ENCODE measurements at places on chromosomes 5 and 9.
A peak's percentile ranks its signal among the peaks of the same experiment; 100 is the strongest.

- DNase-seq, result peak; percentile 91
Observed at GRCh38 chr5:142280066-142281007, 44.5 kb downstream of the SPRY4 start.

GRCh38 chr5:57267805-57268204 is 93.9 kb downstream of the GPBP1 start:
- no peak for DNase-seq

DNA sequence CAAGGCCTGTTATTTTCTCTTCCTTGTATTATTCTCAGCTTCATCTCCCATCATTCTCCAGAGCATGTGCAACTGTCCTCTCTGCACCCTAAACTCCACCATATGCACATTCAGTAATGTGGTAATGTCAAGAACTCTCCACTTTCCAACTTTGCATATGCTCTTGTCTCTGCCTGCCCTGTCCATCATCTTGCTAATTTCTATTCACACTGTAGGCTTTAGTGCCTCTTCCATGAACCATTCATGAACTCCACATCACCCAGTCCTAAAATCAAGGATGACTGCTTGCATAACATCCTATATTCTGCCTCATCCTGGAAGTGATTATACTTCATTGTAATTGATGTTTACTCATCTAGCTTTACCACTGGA is 354.8 kb downstream of the PDE4D start:
- no peak for DNase-seq

DNA sequence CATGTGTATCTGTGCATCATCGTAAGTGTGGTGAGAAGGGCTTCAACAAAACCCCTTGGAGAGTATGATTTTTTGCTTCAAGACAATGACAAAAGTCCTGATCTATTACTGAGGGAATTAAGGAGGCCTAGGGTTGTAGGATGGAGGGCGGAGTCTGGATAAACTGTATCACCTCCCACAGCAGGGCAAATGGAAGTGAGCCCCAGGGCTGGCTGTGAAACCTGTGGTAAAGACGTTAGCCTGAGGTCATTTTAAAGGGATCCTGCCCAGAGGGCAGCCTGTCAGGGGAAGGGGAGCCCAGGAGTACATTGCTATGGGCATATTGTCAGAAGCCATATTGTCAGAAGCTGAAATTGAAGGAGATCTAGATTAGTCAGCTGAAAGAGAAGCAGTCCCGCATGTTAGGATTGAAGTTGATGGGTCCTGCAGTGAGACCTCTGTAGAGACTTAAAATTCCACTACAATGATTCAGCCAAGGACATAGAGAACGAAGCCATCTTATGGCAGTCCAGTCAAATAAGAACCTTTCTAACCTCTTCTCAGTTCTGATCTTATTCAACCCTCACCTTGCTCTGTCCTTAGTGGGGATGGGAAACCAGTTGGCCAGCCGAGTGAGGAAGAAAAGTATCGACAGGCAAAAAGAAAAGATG is 26.9 kb downstream of the ADGRV1 start:
- no peak for DNase-seq

DNA sequence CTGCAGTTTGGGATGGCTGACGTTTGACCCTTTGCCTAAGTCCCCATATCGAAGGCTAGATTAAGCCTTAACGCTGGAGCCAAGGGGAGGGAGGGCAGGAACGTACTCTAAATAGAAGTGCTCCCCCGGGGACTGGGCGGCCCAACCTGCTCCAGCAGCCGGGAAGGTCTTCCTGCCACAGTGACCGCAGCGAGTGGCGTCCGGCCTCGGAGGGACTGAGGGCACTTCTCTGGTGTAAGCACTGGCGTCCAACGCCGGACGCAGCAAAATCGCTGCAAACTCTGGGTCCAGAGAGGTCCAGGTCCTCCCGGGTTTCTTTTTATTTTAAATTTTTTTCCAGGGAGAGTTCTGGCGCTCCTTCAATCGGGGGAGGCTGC is 505 bp upstream of the ACER2 start:
- peak; percentile 17 for DNase-seq

- peak; percentile 68 for DNase-seq
Observed at GRCh38 chr9:96874947-96875460, 20.7 kb upstream of the ZNF782 start.

GRCh38 chr5:139829471-139829870 is 33.9 kb downstream of the PSD2 start:
- DNase-seq, result no peak

DNA sequence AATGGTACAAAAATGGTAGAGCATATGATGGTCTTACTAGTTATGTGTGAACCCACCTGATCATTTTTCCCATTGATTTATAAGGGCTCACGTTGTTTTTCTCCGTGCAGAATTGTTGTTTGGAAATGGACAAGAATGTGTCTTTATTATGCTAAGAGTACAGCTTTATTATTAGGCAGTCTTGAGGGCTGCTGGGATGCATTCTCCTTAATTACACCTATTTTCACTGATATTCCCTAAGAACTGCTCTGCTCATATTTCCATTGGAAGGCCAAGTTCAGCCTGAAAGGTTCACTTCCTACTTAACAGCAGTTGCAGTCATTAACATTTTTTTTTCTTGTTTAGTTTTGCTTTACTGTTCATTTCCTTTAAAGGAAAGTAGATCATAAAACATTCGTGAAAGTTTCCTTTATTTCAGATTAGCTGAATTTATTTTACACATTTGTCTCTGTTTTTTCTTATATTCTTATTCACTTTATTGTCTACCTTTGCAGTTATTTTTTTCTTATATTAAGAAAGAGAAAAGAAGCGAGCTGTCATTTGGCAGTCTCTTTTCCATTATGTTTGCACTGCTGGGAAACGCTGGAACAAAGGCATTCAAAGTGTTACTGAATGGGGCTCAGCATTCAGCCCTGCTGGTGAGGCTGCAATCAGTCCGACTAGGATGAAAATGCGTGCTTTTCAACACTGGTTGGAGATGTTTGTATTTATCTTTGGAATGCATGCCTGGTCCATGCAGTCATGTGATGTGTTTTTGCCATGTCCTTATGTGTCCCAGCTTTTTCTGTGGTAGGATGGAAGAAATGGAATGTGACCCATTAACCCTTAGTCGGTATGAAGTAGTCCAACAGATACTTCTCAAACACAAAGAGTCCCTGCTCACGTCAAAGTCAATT is 602.7 kb upstream of the ZNF608 start:
- no peak for DNase-seq

GRCh38 chr5:105448271-105448670 is 1885.7 kb upstream of the NUDT12 start:
- DNase-seq, result no peak

DNA sequence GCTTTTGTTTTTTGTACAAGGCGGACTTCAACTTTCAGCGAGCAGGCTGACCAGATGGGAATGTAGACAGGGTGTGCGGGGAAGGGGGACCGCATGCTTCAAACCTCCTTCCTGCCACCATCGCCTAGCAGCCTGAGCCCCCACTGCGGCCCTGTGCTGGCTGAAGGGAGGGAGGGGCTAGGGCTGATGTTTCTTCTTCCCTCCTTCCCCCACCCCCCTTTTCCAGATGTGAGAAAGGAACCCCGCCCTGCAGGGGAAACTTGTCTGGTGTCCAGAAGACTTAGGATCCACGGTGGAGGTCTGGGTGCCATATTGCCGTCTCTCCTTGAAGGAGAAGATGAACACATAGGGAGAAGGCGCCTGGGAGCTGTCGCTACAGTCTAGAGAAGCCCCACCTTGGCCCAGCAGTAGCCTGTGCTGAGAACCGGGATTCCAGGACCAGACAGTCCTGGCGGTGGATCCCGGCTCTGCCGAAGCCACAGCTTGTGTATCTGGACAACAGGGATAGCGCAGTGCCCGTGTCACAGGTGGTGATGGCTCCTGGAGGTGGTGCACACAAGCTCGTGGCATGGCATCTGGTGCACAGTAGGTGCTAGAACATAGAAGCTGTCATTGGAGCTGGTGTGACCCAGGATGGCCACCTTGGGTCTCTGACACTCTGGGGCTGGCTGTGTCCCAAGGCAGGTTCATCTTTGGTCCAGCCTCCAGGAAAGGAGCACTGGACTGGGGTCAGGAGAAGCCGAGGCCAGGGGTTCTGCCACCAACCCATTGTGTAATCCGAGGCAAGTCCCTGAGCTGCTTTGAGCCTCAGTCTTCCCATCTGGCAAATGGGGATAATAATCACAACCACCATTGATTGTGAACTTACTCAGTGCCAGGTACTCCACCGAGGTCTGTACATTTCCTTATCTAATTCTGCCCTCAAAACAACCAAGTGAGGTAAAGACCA is 205.6 kb downstream of the C9orf50 start:
- no peak for DNase-seq

GRCh38 chr5:60577116-60577515 is 122.8 kb downstream of the DEPDC1B start:
- no peak for DNase-seq

- DNase-seq, result no peak
Observed at GRCh38 chr9:123871781-123872180, 58.1 kb downstream of the DENND1A start.

- no peak for DNase-seq
Observed at GRCh38 chr5:151110992-151111391, 30.2 kb upstream of the TNIP1 start.

DNA sequence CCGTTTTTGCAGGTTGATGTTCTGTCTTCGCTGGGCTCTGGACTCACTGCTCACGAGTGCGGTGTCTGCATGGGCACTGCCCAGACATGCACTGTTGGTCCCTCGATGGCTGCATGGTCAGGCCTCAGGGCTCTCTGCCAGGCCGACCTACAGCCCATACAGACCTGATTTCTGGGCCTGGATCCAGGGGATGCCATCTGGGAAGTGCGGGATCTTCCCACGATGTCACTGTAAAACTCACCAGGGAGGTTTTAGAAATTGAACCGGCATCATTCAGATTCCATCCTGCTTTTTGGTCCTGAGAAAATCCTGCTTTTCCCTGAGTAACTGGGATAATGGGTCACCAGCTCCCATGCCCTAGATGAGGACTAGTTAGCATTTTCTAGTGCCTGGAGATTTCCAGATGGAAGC is 9.1 kb downstream of the S1PR3 start:
- no peak for DNase-seq

DNA sequence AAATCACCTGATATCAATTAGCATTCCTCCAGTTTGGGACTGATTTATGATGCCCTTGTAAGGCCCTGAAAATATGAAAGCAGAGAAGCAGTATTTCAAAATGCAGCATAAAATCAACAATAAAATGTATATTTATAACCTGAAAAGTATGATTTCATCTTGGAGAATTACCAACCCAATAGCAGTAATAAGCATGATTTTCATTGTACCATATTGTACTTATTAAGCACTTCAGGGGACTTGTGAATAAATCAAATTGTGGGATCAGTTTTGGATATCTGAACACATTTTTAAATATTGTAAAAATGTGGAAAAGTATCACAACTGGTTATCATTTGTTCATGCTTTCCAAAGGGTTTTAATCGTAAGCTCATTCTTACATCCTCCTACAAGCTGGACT is 250.8 kb downstream of the DMRT2 start:
- no peak for DNase-seq

- no peak for DNase-seq
Observed at GRCh38 chr5:98130261-98131035, 643.0 kb upstream of the RGMB start.

- no peak for DNase-seq
Observed at GRCh38 chr9:106981396-106982287, 118.7 kb downstream of the ZNF462 start.

DNA sequence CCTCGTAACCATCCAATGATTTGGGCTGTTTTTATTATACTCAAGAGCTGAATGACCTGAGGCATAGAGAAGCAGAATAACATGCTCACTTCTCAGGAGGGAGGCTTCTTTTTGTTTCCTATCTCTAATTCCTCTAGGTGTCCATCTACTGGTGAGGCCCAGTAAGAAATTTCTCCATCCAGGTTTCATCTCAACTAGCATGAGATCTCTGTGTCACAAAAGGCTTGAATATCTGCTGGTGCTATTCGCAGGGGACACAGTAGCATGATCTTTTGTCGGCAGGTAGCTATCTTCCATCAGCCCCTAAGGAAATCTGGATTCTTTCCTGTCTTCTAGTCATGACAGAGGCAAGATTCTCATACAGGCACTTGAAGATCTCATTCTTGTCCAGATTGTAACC is 8.9 kb downstream of the IFNE start:
- no peak for DNase-seq

GRCh38 chr5:174084691-174085154 is 39.2 kb downstream of the NSG2 start:
- no peak for DNase-seq

DNA sequence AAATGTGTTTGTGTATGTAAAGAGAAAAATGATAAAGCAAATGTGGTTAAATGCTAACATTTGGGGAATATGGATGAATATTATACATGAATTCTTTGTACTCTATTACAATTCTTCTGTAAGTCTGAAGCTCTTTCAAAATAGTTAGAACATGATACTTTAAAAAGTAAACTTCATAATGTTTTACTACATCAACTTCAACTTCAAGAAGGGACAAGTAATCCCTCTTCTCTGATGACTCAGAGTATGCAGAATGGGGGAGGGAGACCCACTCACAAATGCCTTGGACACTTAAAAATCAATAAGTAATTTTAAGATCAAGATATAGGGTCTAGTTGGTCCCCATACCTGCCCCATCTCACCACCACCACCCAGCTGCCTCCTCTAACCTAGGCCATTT is 162.4 kb downstream of the ESM1 start:
- no peak for DNase-seq

DNA sequence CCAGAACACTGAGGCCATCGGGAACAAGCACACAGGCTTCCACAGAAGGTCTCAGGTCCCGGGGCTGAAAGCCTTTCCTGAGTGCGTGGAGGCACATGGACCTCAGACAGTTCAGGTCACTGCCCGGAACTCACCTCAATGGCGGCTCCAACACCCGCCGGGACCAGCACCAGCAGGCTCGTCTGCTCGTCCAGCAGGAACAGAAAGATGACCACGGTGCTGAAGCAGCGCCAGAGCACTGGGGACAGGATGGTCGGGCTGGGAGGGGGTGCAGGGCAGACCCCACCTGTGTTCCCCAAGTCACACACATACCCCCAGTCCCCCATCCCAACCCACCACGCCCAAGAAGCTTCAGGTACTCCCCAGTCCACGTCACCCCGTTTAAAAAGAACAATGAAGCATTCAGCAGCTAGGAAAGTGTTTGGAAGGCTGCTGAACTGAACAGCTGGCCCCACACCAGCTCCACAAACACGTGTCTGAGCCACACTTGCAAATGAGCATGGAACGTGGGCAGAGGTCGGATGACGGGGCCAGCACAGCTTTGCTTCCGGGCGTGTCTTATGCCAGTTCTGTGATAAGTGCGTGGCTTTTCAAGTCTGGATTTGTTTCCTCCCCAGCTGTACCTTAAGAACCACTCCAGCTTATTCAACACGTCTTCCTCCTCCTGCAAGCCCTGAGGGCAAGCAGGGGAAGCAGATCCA is 14.6 kb downstream of the CLPTM1L start:
- DNase-seq, result no peak

DNA sequence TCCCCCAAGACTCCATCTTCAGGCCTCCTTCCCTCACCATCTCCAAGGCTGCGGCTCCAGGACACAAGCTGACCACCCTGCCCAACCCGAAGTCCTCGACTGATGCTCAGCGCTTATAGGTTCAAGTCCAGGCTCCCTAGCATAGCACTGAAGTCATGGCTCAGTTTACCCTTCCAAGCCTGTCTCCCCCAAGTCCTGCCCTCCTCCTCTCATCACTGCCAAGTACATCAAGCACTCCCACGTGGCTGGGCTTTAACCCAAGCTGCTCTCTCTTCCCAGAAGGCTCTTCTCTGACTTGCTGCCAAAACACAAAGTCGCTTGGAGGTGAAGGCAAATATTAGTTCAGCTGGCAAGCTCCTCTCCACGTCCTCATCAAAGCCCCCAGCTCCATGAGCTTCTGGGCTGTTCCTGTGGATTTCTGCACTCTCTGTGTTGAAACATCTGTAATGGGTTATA is 22.1 kb upstream of the MARCHF6 start:
- DNase-seq, result no peak

GRCh38 chr9:117403848-117404247 is 11.0 kb downstream of the ASTN2 start:
- DNase-seq, result no peak
